ENCODE measurements at places on chromosomes 6 and 20.

DNA sequence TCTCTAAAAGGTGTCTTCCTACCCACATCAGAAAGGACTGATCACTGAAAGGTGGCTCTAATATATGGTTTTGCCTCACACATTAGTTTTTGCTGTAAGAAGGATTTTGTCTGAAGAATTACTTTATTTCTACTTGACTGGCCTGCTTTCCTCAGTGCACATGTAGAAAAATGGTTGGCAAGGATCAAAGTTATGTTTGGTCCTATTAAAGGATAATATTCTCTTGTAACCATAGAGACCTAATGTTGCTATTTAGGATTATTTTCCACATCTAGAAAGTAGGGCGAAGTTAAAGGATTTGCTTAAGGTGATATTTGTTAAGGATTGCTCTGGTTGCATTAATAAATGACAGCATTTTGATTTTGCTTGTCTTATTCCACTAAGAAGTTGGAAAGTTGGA lies 40.7 kb downstream of the PHACTR2 start:
- no peak for DNase-seq

- DNase-seq: no peak
These were observed 10.6 kb upstream of the SFT2D1 start for GRCh38 chr6:166352923-166353322.

- peak; percentile 51 for DNase-seq
These were observed 5.0 kb downstream of the BRD2 start for GRCh38 chr6:32973144-32974015.

DNA sequence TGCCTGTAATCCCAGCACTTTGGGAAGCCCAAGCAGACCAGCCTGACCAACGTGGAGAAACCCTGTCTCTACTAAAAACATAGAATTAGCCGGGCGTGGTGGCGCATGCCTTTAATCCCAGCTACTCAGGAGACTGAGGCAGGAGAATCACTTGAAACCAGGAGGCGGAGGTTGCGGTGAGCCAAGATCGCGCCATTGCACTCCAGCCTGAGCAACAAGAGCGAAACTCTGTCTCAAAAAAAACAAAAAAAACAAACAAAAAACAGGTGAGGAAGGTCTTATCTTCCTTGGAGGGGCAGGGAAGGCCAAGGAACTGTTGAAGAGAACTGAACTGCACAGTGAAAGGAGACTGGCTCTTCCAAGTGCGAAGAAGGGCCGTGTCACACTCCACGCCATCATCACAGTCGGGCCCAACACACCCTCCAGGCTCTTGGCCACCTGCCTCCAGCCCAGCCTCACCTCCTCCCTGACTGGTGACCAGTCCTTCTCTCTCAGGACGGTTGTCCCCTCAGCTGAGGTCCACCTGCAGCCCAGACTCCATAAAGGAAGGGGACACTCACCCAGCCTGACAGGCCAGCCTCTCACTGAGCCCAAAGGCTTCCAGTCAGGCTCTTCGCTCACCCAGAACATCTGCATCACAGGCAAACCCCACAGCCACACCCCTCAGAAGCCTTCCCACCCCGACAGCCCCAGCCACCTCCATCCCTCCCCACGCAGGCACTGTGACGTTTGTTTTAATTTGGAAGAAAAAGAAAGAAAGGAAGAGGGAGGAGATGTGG lies 4.1 kb downstream of the ZC3H12D start:
- DNase-seq: peak; percentile 10

DNA sequence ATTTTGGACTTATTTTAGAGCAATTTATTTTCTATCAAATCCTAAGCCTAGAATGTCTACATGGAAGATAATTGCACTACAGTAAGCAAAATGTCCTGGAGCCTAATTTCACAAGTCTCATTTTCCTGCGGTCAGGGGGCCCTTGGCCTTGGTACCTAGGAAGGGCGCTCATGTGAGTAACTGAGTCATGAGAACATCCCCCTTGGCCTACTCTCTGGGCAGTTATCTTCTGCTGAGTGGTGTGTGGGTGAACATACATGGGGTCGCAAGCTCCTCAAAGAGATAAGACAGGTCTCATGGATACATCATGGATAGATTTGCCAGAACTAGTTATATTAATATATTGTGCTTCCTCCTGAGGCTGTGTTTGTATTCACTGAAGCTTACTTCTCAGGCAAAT lies 211.2 kb upstream of the MARCKS start:
- DNase-seq: no peak

GRCh38 chr20:56974499-56975250 lies 291.8 kb downstream of the BMP7 start:
- no peak for DNase-seq

DNA sequence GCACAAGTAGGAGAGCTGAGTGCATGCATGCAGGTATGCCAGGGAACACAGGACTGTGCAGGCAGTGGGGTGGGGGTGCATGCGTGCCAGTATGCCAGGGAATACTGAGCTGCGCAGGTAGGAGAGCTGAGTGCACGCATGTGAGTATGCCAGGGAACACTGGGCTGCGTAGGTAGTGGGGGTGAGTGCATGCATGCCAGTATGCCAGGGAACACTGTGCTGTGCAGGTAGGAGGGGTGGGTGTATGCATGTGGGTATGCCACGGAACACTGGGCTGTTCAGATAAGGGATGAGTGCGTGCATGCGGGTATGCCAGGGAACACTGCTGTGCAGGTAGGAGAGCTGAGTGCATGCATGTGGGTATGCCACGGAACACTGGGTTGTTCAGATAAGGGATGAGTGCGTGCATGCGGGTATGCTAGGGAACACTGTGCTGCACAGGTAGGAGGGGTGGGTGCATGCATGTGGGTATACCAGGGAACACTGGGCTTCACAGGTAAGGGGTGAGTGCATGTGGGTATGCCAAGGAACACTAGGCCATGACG lies 77.4 kb downstream of the LRFN2 start:
- no peak for DNase-seq

DNA sequence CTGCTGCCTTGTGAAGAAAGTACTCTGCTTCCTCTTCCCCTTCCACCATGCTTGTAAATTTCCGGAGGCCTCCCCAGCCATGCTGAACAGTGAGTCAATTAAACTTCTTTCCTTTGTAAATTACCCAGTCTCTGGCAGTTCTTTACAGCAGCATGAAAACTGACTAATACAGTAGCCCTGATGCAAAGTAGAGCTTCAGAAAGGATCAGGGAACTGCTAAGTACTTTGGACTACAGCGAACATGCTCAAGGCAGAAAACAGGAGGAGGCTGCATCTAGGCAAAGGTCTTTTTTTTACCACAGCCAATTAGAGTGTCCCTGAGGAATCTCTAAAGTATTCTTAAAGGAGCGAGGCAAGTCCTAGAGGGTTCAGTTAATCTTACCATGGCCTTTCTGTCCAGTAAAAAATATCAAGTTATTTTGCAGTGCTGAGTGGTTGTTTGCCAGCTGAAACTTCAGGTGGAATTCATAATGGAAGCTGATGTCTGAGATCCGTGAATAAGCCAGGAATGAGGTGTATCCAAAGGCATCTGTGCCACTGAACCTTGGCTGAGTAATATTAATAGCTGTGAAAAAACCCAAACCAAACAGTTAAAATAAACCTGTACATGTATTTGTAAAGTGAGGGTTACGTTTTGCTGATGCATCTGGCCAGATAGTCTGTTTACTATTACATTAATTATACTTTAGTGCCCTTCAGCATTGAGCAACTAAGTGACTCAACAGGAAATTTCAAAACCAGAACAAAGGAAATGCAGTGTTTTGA lies 170.4 kb downstream of the PHF3 start:
- no peak for DNase-seq

- no peak for DNase-seq
These were observed 233.7 kb downstream of the IBTK start for GRCh38 chr6:82013561-82014530.

DNA sequence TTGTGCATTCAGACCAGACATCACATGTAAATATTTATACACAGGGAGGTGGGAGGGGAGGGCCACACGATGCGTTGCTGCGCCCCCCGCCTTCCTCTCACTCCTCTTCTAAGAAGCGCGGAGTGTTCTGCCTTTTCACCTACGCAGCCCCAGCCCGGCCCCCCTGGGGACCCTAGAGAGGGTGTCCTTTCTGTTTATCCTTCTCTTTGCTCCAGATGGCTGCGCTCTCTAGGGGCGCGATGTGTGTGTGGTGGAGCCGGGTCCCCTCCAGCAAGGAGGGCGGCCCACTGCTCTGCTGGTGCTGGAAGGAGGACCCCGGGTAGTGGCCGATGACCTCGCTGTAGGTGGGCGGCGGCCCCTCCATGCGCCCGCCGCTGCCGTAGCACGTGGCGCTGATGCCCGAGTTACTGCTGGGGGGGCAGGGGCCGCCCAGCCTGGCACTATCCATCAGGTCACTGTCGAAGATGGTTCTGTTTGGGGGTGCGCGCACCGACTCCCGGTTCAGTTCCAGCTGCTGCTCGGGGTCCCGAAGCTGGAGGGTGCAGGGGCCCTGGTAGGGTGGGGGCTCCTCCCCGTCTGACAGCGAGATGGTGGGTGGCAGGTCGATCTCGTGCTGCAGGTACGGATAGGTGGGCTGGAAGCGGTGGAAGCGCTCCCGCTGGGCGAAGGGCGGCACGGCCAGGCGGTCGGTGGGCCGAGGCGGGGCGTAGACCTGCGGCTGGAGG lies 31.8 kb upstream of the ZBP1 start:
- DNase-seq: no peak

GRCh38 chr6:137573739-137574138 lies 79.5 kb upstream of the OLIG3 start:
- DNase-seq: no peak
